ENCODE measurements at places on chromosomes 6 and 20.

DNA sequence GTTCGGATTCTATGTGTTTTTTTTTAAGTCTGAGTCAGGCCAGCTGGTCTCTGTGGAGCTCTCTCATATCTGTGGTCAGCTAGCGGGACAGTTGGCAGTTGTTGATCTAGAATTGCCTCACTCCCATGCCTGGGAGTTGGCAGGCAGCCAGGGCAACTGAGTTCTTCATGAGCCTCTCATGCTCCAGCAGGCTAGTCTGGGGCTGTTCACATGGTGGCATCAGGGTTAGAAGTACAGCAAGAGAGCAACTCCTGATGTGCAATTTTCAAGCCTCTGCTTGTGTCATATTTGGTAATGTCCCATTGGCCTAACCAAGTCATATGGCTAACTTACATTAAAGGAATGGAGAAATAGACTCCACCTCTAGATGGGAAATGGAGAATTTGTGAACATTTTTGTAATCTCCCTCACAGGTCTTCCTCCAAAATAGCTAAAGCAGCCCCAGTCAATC is 6.7 kb upstream of the IFT52 start:
- peak; percentile 92 for DNase-seq

- no peak for DNase-seq
Observed at GRCh38 chr6:163490826-163491577, 76.5 kb downstream of the QKI start.

DNA sequence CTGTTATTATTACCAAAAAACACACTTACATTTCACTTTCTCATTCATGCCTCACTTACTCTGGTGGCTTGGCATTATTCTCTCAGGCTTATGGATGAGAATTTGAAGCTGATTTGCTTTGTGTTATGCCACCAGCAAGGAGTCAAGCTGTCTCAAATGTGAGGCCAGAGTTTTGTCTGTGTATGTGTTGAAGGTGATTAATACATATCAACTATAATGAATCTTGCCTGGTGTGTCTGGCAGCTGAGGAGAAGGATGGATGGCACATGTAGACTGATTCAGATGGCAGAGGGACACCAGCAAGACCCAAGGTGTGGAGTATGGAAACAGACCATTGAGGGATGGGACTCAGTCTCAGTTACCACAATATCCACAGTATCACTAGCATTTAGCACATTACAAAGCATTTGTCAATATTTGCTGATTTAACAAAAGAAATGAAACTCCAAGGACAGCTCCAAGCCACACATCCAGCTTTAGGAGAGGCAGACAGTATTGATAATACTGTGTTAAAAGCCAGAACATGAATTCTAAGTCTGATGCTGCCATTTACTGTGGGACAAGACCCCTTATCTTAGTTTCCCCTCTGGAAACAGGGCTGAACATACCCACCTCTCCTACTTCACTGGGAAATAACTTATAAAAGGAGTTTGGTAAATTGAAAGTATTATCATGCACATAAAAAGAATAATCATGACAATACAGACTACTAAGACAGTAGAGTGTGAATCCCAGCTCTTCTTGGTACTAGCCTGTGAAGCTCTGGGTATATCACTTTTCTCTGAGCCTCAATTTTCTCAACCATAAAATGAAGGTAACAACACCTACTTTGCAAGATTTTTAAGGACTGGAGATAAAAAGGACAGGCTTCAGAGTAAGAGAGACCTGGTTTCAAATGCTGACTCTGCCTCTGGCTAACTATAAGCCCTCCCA is 11.2 kb downstream of the BCL2L1 start:
- no peak for DNase-seq

GRCh38 chr6:136129365-136129764 is 120.7 kb downstream of the MTFR2 start:
- DNase-seq: no peak

GRCh38 chr20:63119121-63119962 is 96.6 kb downstream of the YTHDF1 start:
- no peak for DNase-seq

DNA sequence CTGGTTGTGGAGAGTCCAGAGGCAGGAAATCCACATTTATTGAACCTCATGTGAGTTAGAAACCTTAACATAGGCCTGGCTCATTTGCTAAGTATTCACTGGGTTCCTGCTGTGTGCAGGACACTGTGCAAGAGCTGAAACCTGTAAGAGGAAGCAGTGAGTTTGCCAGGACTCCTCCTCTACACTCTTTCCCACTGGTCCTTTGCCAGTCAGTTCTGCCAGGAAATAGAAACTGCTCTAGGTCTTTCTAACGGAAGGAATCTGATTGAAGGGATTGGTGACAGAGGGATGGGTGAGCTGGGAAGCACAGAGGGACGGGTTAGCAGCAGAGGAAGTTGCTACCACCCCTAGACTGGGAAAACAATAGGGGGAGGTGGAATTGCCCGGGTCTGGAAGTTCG is 234.2 kb upstream of the ECI2 start:
- peak; percentile 57 for DNase-seq

GRCh38 chr6:166487148-166487547 is 99.3 kb downstream of the RAMACL start:
- no peak for DNase-seq

GRCh38 chr20:23061734-23062561 is 12.5 kb upstream of the THBD start:
- DNase-seq: peak; percentile 51

GRCh38 chr20:2101057-2101864 is at the start of gene STK35:
Gene STK35 (plus strand): TSS chr20:2101827. CDS start chr20:2101882, 55 bp downstream.
- no peak for DNase-seq

GRCh38 chr6:15754035-15754705 is 91.3 kb upstream of the DTNBP1 start:
- DNase-seq: peak; percentile 37

DNA sequence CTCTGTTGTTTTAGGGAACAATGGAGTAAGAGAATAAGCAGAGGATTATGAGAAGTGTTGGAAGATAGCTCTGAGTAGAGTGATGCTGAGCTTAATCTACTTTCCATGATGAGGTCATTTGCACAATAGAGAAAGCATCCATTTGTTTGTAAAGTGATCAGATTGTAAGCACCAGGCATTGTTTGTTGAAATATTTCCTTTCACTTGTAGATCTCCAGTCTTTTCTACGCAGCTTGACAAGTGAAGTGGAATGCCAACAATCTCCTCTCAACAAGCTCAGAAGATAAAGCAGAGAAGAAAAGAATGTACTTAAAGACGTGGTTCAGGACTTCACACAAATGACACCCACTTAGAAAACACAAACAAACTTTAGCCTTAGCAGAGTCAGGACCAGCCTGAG is 80.1 kb upstream of the MARCKS start:
- no peak for DNase-seq

GRCh38 chr6:15341311-15342001 is 95.6 kb downstream of the JARID2 start:
- no peak for DNase-seq

- DNase-seq: no peak
Observed at GRCh38 chr20:57576617-57577550, 16.0 kb downstream of the PCK1 start.

DNA sequence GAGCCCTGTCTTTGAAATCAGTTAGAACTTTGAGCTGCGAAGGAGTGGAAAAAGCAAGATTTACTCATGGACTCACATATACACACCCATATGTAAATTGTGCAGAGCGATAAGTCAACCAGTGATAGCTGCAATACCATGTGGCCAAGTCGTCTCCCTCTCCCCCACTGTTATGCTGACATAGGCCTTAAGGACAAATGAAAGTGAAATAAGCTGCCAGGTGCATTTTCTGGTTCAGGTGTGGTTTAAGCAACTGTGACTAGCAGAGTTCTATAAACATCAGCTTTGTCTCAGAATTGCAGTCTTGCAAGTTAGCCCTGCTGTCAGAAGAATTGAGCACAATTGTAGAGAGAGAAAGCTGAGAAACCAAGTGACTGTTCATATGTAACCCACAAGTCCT is 9.6 kb downstream of the FAM83B start:
- no peak for DNase-seq

GRCh38 chr20:32236048-32236533 is 28.4 kb downstream of the POFUT1 start:
- DNase-seq: no peak

- no peak for DNase-seq
Observed at GRCh38 chr6:38498085-38498484, 141.6 kb downstream of the BTBD9 start.

- no peak for DNase-seq
Observed at GRCh38 chr20:42272516-42272915, 654.3 kb upstream of the CHD6 start.

- peak; percentile 79 for DNase-seq
Observed at GRCh38 chr6:45965792-45966191, 49.9 kb downstream of the CLIC5 start.

- DNase-seq: no peak
Observed at GRCh38 chr6:95648636-95649035, 71.3 kb downstream of the MANEA start.

DNA sequence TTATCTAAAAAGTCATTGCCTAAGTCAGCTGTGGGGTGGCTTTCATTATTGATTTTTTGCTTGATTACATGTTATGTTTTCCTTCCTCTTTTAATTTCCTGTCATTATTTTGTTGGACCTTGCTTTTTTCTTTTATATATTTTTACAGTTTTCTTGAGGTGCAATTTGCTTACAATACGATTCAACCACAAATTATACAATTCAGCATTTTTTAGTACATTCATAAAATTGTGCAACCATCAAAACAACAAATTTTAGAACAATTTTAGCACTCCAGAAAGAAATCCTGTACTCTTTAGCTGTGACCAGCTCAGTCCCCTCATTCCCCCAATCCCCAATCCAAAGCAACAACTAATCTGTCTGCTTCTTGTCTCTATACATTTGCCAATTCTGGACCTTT is 608.9 kb downstream of the C6orf118 start:
- no peak for DNase-seq

- DNase-seq: no peak
Observed at GRCh38 chr6:166437661-166438060, 54.9 kb upstream of the MPC1 start.

DNA sequence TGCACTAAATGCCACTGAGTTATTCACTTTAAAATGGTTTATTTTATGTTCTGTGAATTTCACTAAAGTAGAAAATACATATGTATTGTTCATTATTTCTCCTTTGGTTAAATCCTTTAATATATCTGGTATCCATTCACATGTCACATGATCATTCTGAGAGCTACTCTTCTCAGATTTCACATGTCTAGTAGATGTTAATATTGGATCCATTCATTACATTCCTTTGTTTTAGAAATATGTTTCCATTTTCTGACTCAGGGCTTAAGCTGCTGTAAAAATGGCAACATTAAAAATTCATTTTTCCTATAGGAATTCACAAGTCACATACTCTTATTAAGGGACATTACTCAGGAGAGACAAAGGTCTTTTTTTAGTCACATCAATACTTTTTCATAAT is 205.4 kb downstream of the ZFAND3 start:
- DNase-seq: no peak

GRCh38 chr6:144314003-144314485 is 28.9 kb downstream of the UTRN start:
- DNase-seq: peak; percentile 83

- no peak for DNase-seq
Observed at GRCh38 chr20:23283096-23283850, 67.3 kb upstream of the NXT1 start.

- DNase-seq: peak; percentile 18
Observed at GRCh38 chr6:140566781-140567277, 1192.4 kb upstream of the CITED2 start.
